ENCODE measurements at places on chromosomes 4 and X. TPM values are rescaled to one million over a fixed set of nuclear protein-coding genes. Genes with fewer than 3 reads are reported as not detected.

Gene SASH3
- total RNA-seq: 2.4 TPM

Gene ARR3
- total RNA-seq: not detected

Gene SYP
- 1.2 TPM for total RNA-seq

Gene SPANXD
- total RNA-seq: not detected

Gene ARHGEF9
- total RNA-seq: 25.3 TPM

Gene CT45A2
- total RNA-seq: not detected

Gene PPARGC1A
- total RNA-seq: 10.9 TPM

Gene TGIF2LX
- not detected for total RNA-seq

Gene SUPT20HL2
- 0.09 TPM for total RNA-seq

Gene FAM114A1
- total RNA-seq: 77.9 TPM

Gene CXCR3
- not detected for total RNA-seq

Gene LANCL3
- 0.13 TPM for total RNA-seq

Gene GABRA4
- total RNA-seq: not detected

Gene ANK2
- 282 TPM for total RNA-seq

Gene MXRA5
- total RNA-seq: 47.2 TPM

Gene SOWAHB
- 0.13 TPM for total RNA-seq

Gene SHROOM3
- total RNA-seq: 25.1 TPM

Gene ELMOD2
- 22.9 TPM for total RNA-seq

Gene EXOC1L
- total RNA-seq: not detected

Gene HMGB2
- 104 TPM for total RNA-seq

Gene CRMP1
- 6.9 TPM for total RNA-seq

Gene ADGRG4
- under 0.01 TPM for total RNA-seq

Gene ATP1B4
- total RNA-seq: 298 TPM

Gene NPNT
- 112 TPM for total RNA-seq

Gene NPY1R
- total RNA-seq: 6.8 TPM

All from muscle of leg (tissue), 16 donors.